Right cardiac atrium (tissue), 5 donors: ENCODE measurements at places on chromosomes 3 and 15. TPM values are rescaled to one million over a fixed set of nuclear protein-coding genes. Genes with fewer than 3 reads are reported as not detected.

Gene THPO
- 0.23 TPM for total RNA-seq

Gene RBP2
- not detected for total RNA-seq

Gene LRRIQ4
- total RNA-seq: not detected

Gene EOMES
- not detected for total RNA-seq

Gene CPA3
- 2.3 TPM for total RNA-seq

Gene SHC4
- total RNA-seq: 6.6 TPM

Gene SLITRK3
- total RNA-seq: 0.96 TPM

Gene RBSN
- 26.7 TPM for total RNA-seq

Gene GRK7
- total RNA-seq: not detected

Gene HRG
- total RNA-seq: 0.22 TPM

Gene SERPINI2
- 1.9 TPM for total RNA-seq

Gene CSPG5
- 1.1 TPM for total RNA-seq

Gene CAMP
- 0.91 TPM for total RNA-seq

Gene CASR
- not detected for total RNA-seq

GRCh38 chr3:192850451-192850981 lies 67.1 kb downstream of the MB21D2 start:
- DNase-seq: peak; percentile 34

GRCh38 chr15:89383365-89384175 lies 48.9 kb upstream of the POLG start:
- DNase-seq: peak; percentile 76

DNA sequence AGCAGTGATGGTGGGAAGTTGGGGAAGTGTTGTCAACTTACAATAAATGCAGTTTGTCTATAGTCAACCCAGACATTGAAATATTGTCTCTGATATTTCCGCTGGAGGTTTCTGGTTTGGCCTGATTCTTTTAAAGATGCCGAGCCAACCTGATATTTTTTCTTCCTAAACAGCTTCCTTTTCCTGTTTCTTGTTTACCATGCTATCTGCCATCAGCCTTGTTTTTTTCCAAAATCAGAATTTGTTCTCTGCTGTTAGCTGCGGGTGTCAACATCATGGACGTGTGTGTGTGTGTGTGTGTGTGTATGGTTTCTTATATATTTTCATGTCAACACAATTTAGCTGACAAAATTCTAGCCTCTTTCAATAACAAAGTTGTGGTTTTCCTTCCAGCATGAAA lies 41.2 kb upstream of the XCR1 start:
- DNase-seq: no peak

DNA sequence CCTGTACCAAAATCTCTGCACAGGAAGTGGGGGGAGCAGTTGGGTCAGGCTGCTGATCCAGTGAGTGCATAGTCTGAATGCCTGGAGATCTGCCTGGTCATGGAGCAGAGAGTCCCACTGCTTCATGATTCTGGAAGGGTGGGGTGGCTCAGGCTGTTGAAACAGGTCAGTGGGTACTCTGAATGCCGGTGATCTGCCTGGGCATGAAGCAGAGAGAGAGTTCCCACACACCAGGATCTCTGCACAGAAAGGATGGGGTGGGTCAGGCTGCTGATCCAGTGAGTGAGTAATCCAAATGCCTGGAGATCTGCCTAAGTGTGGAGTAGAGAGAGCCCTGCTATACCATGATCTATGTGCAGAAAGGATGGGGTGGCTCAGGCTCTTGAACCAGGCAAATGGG lies 16.1 kb upstream of the GCSAM start:
- DNase-seq: no peak

DNA sequence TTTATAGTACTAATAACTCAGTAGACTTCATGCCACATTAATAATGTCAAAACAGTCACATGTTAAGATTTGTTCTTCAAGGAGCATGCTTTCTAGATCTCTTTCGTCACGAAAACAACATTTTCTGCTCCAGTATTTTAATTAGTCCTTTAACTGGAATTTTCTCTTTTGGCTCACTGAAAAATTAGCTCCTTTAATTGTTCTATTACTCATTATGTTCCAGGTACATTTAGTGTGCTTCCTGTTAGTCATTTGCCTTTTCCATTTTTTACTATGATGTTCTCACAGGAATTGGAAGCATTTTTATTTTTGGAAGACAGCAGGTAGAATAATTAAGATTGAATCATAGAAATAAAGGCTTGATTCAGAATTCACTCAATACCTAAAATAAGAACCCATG lies 111.2 kb downstream of the SLC9A9 start:
- DNase-seq: no peak

DNA sequence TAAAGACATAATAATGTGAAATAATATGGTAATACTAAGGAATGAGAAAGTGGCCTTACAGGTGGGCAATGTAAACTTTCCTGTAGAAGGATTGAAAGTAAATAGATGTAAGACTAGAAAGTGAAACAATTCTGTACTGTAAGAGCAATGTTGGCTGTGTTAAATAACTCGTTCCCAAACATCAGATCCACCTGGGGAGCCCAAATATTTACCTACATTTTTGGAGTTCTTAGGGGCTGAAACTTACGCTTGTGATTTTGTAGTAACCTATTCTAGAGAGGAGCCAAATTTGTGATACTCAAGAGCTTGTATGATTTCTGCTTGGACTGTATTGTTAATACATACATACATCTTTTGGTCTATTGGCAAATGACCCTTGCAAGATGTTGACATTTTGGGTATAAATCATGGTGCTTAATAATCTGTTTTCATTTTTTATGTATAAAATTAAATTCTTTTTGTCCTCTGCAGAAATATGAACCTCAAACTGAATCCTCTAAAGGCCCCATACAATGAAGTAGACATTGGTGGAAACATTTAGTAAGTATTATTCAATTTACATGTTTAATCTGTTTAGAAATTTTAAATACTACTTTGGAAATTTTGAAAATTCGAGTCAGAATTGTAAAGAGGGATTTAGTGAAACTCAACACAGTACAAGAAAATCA lies 8.5 kb upstream of the CHD2 start:
- DNase-seq: no peak

DNA sequence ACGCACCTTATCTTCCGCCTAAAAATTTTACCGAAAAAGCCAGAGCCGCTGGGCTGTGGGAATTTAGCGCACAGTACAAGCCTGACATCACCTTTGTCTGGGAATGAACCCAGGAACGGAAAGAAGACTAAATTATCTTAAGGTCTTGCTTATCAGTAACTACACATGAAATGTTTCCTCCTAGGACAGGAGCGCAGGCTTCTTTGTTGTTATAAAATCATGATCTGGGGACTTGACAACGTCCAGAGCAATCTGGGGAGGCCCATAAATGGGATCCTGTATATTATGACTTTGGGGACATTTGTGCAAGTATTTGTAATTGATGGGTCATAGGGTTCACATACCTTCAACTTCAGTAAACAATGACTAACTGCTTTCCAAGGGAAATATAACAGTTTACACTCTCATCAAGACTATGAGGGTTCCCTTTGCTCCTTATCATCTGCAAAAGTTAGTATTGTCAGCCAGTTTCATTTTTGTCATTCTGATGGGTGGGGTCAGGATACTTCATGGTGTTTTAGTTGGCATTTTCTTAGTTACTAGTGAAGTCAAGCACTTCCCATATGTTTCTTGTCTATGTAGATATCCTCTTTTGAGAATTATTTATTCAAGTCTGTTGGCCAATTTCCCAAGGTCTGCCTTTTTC lies 213.9 kb upstream of the PFN2 start:
- DNase-seq: no peak

- no peak for DNase-seq
These were observed 63.7 kb downstream of the ZIC1 start for GRCh38 chr3:147472846-147473245.

GRCh38 chr3:47010111-47010712 lies 30.7 kb downstream of the NBEAL2 start:
- peak; percentile 32 for DNase-seq

DNA sequence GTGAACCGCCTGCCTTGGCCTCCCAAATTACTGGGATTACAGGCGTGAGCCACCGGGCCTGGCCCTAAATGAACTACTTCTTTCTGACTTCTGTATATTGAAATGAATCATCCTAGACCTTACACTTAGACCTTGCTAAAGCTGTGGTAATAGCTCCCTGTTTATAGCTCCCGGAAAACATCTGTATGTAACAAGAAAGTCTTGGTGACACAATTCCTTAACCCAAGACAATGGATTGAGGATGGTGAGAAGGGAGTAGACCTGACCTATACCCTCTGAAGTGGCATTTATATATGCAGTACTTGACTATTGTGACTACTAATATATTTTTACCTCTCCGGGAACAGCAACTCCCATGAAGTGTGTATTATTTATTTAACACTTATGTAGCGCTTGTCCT lies 48.0 kb upstream of the TBL1XR1 start:
- DNase-seq: no peak

DNA sequence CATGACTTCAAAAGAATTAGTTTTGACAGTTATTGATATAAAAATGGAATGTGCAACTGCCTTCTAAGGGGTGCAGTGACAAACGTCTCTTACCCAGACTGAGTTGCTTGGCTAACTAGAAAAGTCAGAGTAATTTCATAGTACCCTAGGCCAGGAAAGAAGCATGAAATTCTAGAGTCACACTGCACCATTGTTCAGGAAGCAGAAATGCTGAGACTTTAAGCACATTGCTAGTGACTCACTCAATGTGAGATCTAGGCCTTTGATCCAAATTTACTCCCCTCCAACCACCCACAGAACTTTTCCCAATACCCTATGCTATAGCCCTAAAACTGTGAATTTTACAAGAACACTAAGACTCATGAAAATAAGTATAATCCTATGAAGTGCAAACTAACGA lies 110.8 kb downstream of the DUT start:
- no peak for DNase-seq

- DNase-seq: no peak
These were observed 30.3 kb downstream of the GALK2 start for GRCh38 chr15:49200347-49200746.

DNA sequence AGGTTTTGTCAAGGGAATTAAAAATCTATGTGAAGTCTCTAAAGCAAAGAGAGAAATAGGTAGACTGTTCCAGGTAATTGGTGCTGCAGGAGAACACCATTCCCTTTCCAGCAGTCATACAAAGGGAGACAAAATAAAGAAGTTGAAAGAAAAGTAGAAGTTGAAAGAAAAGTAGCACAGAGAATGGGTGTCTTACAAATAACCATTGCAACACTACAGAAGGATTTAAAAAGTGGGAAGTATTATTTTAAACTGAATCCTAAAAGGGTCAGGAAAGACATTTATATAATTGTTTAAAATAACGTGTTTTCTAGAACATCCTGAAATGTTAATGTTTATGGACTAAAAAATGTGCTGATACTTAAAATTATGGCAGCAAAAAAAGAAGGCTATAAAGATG lies 223.8 kb downstream of the RSRC1 start:
- no peak for DNase-seq

DNA sequence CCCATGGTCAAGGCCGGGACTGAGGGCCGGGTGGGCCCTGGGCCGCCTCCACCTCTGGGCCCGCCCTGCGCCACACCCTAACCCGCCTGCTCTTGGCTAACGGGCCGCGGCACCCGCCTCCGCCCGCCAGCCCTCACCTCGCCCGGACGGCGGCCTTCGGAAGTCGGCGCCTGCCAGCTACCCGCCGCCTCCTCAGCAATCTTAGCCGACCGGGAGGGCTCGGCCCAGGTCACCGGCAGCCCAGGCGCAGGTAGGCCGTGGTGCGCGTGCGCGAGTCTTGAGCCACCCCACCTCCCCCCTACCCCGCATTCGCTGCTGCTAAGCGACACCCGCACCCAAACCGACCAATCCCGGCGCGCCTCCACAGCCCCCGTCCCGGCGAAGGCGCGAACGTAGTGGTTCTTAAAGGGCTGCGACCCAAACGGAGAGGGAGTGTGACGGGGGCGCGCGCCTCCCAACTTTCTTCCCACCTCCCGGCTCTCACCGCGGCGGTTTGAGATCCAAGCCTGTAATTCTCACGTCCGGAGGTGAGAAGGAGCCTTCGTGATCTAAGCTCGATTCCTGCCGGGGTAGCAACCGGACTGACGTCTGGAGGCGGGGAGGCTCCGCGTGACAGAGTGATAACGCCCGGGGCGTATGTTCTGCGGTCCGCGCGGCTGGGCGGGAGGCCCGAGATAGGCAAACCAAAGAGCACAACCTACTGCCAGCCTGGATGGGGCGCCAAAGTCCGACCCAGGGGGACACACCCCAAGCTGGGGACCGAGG lies at the start of gene SEC22C:
Gene SEC22C, minus strand, starts transcription at position 259 of the 765 bp plus-strand sequence. CDS start 12,921 bp downstream, outside the sequence.
- peak; percentile 95 for DNase-seq

- DNase-seq: no peak
These were observed 898 bp downstream of the SMAD3 start for GRCh38 chr15:67066041-67066958.

DNA sequence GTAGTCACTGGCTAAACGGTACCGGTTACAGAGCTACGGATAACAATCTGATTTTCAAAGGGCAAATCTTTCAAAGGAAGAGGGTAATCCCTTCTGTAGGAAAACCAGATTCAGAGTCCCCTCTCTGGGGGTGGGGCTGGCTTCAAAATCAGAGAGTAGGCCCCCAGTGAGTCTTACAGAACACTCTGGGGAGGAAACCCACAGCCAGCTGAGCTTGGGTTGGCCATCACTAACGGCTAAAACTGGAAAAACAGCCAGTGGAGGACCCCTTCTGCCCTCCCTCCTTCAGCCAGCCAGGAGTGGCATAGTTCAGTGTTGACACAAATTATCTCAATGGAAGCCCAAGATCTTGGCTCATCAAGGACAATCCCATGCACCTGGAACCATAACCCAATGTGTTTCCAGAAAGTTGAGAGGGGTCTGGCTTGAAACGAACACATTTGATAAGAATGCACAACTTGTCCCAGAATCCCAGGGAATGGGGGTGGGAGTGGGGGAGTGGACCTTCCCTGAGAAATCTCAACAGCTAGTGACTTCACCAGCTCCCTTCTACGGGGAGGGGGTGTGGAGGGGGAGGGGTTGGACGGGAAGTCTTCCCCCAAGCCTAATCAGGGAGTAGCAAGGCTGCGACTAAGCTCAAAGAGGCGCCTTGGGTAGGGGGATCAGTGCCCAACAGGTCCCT lies 1.0 kb downstream of the RASL12 start:
- peak; percentile 84 for DNase-seq

- DNase-seq: no peak
These were observed 386.3 kb downstream of the CNTN4 start for GRCh38 chr3:2485027-2485375.

- DNase-seq: no peak
These were observed 459.6 kb upstream of the DPH6 start for GRCh38 chr15:36005542-36005941.
